ENCODE measurements at places on chromosomes 12 and 14.

- no peak for DNase-seq
These were observed 166.0 kb upstream of the VASH1 start for GRCh38 chr14:76595266-76595665.

- DNase-seq = no peak
These were observed 1.4 kb upstream of the GLTP start for GRCh38 chr12:109881752-109882151.

DNA sequence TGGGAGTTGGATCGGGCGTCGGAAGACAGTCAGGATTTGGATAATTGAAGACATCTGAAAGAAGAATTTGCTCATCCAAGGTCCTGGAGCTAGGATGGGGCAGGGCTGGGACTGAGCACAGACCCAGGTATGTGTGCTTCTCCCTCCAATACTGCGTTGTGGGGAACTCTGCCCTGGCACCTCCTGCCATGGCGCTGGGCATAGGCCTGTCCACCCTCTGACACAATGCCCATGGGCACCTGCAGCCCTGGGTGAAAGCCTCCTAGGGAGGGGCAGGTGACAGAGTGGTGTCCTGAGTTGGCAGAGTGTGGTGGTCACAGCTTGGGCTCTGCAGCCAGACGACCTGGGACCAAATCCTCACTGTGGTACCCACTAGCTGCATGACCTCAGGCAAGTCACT is 53.3 kb downstream of the CALM1 start:
- no peak for DNase-seq

GRCh38 chr14:36054353-36055051 is 122.0 kb downstream of the PTCSC3 start:
- no peak for DNase-seq

DNA sequence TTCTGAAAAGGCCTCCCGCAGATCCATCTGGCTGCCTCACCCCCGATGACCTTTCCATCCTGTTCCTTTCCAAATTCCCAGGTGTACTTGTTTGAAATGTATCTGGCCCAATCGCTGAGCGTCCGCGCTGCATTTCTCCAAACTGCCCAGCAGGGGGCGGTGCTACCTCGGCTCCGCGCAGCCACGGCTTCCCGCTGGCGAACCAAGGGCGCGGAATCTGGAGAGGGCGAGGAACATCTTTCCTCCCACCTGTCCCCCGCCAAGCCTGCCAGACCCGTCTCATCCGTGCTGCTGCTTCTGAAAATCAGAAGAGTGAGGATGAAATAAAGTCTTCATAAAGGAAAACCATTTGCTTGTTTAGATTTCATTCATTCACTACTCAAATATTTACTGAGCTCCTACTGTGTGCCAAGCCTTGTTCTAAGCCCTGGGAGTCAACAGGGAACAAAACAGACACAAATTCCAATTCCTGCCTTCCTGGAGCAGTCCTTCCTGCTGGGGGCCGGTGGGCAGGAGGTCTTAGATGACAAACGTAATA is 16.8 kb upstream of the MYL2 start:
- DNase-seq = peak; percentile 6
